ENCODE measurements at places on chromosomes 6 and 20.

DNA sequence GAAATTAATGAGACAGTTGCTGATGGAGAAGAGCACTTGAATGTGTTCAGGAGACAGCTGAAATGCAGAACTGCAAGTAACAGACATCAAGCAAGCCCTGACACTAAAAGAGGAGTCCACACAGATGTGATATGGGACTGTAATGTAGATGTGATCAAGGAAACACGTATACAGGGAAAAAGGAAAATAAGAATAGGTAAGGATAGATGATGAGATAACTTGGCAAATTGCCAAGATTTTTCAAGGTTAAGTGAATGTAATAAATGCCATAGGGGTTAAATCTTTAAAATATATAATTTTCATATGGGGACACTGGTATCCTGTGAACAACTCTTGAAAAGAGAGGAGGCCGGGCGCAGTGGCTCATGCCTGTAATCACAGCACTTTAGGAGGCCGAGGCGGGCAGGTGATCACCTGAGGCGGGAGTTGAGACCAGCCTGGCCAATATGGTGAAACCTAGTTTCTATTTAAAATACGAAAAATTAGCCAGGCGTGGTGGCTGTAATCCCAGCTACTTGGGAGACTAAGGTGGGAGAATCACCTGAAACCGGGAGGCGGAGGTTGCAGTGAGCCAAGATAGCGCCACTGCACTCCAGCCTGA lies 7.2 kb upstream of the SNX14 start:
- no peak for DNase-seq

DNA sequence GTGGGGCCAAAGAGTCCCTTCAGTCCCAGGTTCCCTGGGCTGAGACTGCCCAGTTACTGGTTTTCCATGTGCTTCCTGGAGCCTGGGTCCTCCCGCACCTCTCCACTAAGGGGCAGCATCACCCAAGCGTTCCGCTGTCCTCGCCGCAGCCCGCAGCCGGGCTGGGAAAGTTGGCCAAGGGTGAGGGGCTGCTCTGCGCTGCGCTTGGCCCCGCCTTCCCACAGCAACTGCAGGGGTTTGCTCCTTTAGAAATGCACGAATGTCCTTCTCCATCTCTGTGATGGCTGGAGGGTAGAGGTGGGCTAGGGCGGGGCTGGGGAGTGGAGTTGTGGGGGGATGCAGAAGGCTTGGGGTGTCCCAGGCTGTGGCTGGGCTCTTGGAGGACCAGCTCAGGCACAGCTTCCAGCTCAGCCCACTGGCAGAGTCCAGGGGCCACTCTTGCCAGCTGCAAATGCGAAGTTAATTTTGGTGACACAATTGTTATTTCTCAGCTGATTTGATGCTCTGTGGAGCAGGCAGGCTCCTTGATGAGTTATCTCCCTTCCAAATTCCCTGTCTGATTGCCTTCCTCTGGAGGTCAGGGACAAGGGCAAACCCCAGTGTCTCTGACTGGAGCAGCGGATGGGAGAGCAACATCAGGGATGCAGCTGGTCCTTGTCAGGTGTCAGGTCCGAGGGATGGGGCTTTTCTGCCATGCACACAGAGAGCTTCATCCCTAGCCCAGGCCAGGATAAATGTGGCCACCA lies 63.2 kb downstream of the NOL4L start:
- peak; percentile 57 for DNase-seq

- no peak for DNase-seq
Observed at GRCh38 chr6:16846399-16846778, 85.1 kb upstream of the ATXN1 start.

- DNase-seq, result no peak
Observed at GRCh38 chr6:10518557-10519407, 2.4 kb upstream of the GCNT2 start.

DNA sequence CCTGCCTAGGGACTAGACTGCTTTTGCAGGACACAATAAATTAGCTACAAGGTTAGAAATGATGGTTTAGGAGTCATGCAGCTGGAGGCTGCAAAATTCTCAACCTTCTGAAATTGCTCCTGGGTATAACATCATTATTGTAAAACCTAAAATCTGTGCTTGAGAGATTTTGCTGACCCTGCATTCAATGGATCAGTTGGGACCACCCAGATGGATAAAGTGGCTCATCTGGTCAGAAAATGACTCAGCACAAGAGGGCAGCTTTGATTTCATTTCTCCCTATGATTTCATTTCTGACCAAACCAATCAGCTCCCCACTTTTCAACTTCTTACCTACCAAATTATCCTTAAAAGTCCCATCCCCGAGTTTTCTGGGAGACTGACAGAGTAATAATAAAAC lies 367.3 kb upstream of the AGPAT4 start:
- no peak for DNase-seq

- DNase-seq, result no peak
Observed at GRCh38 chr6:91081452-91082067, 494.7 kb upstream of the MAP3K7 start.

- DNase-seq, result no peak
Observed at GRCh38 chr6:143581835-143582480, 70.4 kb upstream of the FUCA2 start.

Measured in effector CD8-positive, alpha-beta T cell (primary cell).